ENCODE measurements at places on chromosomes 2 and 18. TPM values are rescaled to one million over a fixed set of nuclear protein-coding genes. Genes with fewer than 3 reads are reported as not detected.

PLCD4 gene
- total RNA-seq = 3.1 TPM

KCNG2 gene
- not detected for total RNA-seq

RGPD3 gene
- not detected for total RNA-seq

RAB27B gene
- total RNA-seq = not detected

POTEC gene
- total RNA-seq = not detected

PSTPIP2 gene
- 3.4 TPM for total RNA-seq

MERTK gene
- 37.3 TPM for total RNA-seq

SERPINB2 gene
- 0.24 TPM for total RNA-seq

CMPK2 gene
- total RNA-seq = 0.69 TPM

DYNAP gene
- total RNA-seq = not detected

LGALSL gene
- 2.3 TPM for total RNA-seq

POMC gene
- total RNA-seq = 0.69 TPM

AKAIN1 gene
- not detected for total RNA-seq

ADD2 gene
- not detected for total RNA-seq

STK39 gene
- total RNA-seq = 16.2 TPM

QPCT gene
- 12.8 TPM for total RNA-seq

LIMS3 gene
- total RNA-seq = 17.8 TPM

PDE1A gene
- total RNA-seq = 0.83 TPM

KATNAL2 gene
- total RNA-seq = 1.3 TPM

RGPD4 gene
- 0.09 TPM for total RNA-seq

VWC2L gene
- total RNA-seq = not detected

KIF3C gene
- total RNA-seq = 40.7 TPM

MROH2A gene
- not detected for total RNA-seq

COL4A3 gene
- not detected for total RNA-seq

SP140 gene
- total RNA-seq = not detected

NT5DC4 gene
- not detected for total RNA-seq

KHK gene
- total RNA-seq = 3.7 TPM

CETN1 gene
- total RNA-seq = not detected

ACVR1C gene
- total RNA-seq = not detected

THSD7B gene
- total RNA-seq = 0.04 TPM

ANTXR1 gene
- 10.7 TPM for total RNA-seq

RNF144A gene
- 28.8 TPM for total RNA-seq

CCDC178 gene
- 0.80 TPM for total RNA-seq

DPP10 gene
- not detected for total RNA-seq

REEP1 gene
- total RNA-seq = 0.53 TPM

GALNT14 gene
- 0.40 TPM for total RNA-seq

GPR35 gene
- total RNA-seq = 0.33 TPM

TRIM43 gene
- not detected for total RNA-seq

TMEM237 gene
- 57.2 TPM for total RNA-seq

KDM3A gene
- 29.5 TPM for total RNA-seq
